Activated T-helper 1 cell treated with anti-CD3 and anti-CD28 coated beads, Interleukin-12 subunit alpha, Interleukin-12 subunit beta, Interleukin-2, Interleukin-4 antibody, amounts not matched to agents 30 ng/mL and 10 ng/mL and 1 ng/mL, durations not matched to agents 14 hours and 24 hours and 36 hours (primary cell): ENCODE measurements at places on chromosomes 6 and 20. TPM values are rescaled to one million over a fixed set of nuclear protein-coding genes. Genes with fewer than 3 reads are reported as not detected.

DYNLT2 gene
- 2.2 and 2.6 TPM in 2 replicates for total RNA-seq

- no peak for DNase-seq
Measured at GRCh38 chr20:57287007-57287880, 20.8 kb upstream of the BMP7 start.

GRCh38 chr6:77829736-77830135 lies 176.9 kb downstream of the MEI4 start:
- no peak for DNase-seq

NAA20 gene
- total RNA-seq = 86.3 and 89.9 TPM in 2 replicates

- DNase-seq = no peak
Measured at GRCh38 chr6:140441256-140441655, 1066.8 kb upstream of the CITED2 start.

- no peak for DNase-seq
Measured at GRCh38 chr20:59807909-59808728, 125.3 kb downstream of the SYCP2 start.

- no peak for DNase-seq
Measured at GRCh38 chr6:95288251-95288650, 289.1 kb upstream of the MANEA start.

DNA sequence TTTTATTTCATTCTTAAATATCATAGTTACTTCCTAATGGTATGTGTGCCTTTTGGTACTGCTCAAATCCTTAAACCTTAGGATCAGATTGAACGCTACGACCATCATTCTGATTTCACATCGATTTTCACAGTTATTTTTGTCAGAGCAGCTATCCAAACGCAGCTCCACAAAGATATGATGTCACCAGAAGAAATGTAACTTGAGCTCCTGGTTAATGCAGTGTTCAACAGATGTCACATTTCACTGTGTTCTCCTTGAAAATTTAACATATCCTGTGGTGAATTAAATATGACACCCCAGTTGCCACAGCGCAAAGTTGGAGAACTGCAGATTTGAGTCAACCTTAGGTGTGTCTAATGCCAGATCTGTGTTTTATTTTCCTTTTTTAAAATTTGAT lies 81.4 kb downstream of the CTNNBL1 start:
- no peak for DNase-seq

DTD1 gene
- total RNA-seq = 37.7 and 44.0 TPM in 2 replicates

GRCh38 chr20:2476742-2477615 lies 6.4 kb upstream of the SNRPB start:
- no peak for DNase-seq

- no peak for DNase-seq
Measured at GRCh38 chr6:153043719-153044118, 41.2 kb upstream of the MTRF1L start.

FBXO30 gene
- total RNA-seq = 8.8 TPM in 2 replicates

DSP gene
- total RNA-seq = not detected in 2 replicates

DNA sequence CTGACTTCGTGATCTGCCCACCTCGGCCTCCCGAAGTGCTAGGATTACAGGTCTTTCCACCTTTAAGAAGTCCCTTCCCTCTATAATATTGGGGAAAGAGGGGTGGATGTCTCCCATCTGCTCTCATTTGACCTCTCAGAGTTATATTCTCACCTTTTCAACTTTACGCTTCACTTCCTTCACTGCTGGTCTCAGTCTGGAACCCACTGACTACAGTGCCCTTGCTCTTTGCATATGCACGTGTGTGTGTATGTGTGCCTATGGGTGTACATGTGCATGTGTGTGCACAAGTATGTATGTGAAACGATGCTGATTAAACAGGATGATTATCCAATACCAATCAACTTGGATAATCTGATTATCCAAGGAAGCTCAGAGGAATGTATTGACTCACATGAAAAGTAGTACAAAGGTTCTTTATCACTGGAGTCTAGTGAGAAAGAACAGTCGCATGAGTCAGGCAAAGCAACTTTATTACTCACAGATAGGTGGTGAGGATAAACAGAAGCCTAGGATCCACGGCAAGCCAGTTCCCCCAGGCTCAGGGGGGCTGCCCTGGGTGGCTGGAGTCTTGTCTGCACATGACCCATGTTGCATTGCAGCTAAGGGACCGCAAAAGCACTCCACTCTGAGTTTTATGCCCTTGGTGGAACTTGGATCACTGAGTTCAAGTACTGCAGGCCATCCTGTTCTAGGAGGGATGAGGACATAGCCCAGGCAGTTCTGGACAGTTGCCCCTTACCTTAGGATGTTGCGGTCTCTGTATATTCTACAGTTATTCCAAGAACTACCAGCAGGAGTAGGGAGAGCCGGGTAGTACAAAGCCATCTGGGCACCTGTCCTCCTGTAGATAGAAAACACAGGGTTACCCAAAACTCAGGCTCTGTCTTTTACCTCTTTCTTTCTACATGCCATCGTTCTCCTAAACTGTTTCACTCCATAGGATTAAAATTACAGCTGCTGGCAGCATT lies 50.9 kb downstream of the SNRNP48 start:
- DNase-seq = no peak

- no peak for DNase-seq
Measured at GRCh38 chr6:158474961-158475343, 84.9 kb upstream of the TMEM181 start.
